ENCODE measurements at places on chromosomes 12 and 14. TPM values are rescaled to one million over a fixed set of nuclear protein-coding genes. Genes with fewer than 3 reads are reported as not detected.

Gene CCDC177
- polyA plus RNA-seq: not detected

Gene MIP
- polyA plus RNA-seq: 0.12 TPM

Gene SLC6A12
- polyA plus RNA-seq: not detected

Gene RNASE3
- polyA plus RNA-seq: not detected

Gene AKAP5
- 0.17 TPM for polyA plus RNA-seq

Gene GLIPR1L1
- not detected for polyA plus RNA-seq

Gene SLC10A1
- not detected for polyA plus RNA-seq

Gene KRT78
- not detected for polyA plus RNA-seq

Gene COL2A1
- polyA plus RNA-seq: not detected

Gene KRT6A
- polyA plus RNA-seq: not detected

Gene NPFF
- polyA plus RNA-seq: not detected

Gene NKX2-1
- not detected for polyA plus RNA-seq

Gene DCN
- polyA plus RNA-seq: 944 TPM

Gene TAS2R31
- 0.29 TPM for polyA plus RNA-seq

Gene NAV3
- 93.5 TPM for polyA plus RNA-seq

Gene FAM186B
- polyA plus RNA-seq: 0.12 TPM

Gene G2E3
- polyA plus RNA-seq: 13.9 TPM

Gene LRR1
- 8.6 TPM for polyA plus RNA-seq

Gene TAS2R14
- 1.3 TPM for polyA plus RNA-seq

Gene RNFT2
- polyA plus RNA-seq: 1.2 TPM

Gene GRIN2B
- not detected for polyA plus RNA-seq

Gene DENND5B
- 7.9 TPM for polyA plus RNA-seq

Gene NOVA1
- 0.10 TPM for polyA plus RNA-seq

Gene SMCO3
- polyA plus RNA-seq: 0.45 TPM

Gene SIX1
- polyA plus RNA-seq: 3.2 TPM

Gene FLVCR2
- 0.70 TPM for polyA plus RNA-seq

Gene SCNN1A
- polyA plus RNA-seq: 0.36 TPM

Gene ING4
- polyA plus RNA-seq: 61.0 TPM

Gene PLCZ1
- not detected for polyA plus RNA-seq

All from BJ (cell line).